ENCODE measurements at places on chromosomes 3 and 15.

DNA sequence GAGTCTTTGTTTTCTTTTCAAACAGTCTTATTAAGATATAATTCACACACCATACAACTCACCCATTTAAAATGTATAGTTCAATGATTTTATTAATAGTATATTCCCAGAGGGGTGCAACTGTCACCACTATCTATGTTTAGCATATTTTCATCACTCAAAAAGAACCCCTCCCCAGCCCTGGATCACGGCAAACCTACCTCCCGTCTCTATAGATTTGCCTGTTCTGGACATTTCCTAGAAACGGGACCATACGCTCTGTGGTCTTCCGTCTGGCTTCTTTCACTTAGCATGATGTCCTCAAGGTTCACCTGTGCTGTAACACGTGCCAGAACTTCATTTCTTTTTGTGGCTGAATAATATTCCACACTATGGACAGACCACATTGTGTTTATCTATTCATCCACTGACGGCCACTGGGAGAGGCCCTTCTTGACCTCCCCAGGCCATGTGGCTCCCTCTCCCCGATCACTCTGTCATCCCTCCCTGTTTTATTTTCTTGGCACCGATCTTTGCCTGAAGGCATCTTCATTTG is 56.4 kb downstream of the IQSEC1 start:
- DNase-seq, result no peak

DNA sequence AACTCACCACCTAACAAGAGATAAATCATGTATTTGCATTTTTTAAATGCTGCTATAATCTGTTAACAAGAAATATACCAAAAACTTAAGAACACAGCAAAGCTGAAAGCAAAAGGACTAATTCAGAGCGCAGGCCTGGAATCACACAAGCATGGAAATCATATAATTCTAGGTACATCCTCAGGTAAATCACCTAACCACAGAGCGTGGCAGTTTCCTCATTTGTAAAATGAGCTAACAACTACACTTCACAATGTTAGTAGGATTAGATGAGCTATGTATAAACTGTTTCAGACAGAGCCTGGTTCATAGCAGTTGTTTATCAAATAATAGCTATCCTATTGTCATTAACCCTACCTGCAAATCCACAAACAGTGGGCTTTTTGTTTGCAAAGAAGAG is 146.4 kb downstream of the ERC2 start:
- no peak for DNase-seq

DNA sequence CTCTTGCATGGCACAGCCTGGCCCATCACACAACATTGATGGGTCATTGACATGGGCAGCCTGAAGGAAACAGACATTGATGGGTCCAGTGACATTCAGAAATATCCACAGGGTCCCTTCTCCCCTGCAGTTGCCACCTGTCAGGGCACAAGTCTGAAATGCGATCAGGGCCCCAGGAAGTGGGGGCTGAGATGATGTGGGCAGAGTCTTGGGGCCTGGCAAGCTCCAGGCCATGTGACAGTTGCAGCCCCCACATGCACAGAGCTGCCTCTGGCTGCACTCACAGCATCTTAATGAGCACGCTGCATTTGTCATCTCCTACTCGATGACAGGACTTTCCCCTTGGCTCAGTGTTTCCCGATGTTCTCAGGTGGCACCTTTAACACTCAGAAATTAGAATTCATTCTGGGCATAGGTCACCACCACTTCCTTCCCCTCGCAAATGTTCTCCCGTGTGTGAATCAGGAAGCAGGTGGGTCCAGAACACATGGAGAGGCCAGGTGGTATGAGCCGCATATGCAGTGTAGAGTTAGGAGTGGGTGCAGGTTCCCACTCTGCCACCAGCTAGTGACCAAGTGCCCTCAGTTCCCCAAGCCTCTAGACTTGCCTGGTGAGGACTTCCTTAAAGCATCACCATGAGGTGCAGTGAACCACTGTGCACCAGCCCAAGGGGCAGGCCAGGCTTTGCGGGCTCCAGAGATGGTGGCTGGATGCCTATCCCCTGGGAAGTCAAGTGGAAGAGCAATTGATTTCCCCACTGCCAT is 1.6 kb upstream of the TXNRD3 start:
- no peak for DNase-seq

DNA sequence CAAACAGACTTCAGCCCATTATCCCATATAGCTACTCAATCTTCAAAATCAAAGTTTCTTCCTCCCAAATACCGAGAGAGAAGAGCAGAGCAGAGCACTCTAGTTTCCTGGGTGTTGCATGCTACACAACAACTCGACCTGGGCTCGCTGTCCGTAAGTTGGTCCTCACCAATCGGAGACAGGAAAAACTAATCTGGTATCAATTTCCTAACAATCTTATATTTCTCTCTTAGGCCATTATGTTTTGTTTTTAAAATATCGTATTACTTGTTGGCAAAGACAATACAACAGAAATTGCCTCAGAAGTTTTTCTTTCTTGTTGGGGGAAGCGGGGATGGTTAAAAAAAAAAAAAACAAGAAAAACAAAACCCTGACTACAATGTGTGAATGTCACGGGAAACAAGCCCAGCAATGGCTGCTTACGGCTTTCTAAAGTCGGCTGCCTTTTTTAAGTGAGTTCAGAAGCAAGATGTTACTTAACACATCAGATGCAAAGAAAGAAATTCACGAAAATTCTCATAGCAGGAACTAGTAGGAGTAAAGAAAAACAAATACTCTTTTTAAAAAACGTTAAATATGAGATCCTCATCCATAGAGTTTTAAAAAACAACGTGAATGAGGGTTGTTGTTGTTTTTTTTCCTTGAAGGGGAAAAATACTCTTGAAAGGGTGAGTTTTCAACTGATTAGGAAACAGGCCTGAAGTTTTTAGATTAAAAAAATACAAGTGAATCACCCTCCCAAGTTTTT is 1.9 kb downstream of the VGLL4 start:
- peak; percentile 35 for DNase-seq

DNA sequence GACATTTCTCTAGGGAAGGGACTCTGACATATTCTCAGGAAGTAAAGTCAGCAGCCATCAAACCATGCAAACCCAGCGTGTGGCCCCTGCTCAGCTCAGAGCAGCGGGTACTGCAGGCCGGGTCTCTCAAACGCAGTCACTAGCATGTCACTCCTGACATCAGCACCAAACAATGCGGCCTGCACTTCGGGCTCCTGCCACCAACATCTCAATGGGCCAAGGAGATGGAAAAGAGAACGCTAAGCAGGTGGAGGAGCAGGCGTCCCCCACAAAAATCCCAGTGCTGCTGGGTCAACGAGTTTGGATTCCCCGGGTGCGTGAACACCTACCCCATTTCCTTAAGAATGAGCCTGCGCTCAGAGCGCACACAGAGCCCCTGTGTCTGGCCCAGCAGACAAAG is 9.9 kb upstream of the SPTBN5 start:
- no peak for DNase-seq

GRCh38 chr15:82100111-82100929 is 54.5 kb upstream of the MEX3B start:
- no peak for DNase-seq

DNA sequence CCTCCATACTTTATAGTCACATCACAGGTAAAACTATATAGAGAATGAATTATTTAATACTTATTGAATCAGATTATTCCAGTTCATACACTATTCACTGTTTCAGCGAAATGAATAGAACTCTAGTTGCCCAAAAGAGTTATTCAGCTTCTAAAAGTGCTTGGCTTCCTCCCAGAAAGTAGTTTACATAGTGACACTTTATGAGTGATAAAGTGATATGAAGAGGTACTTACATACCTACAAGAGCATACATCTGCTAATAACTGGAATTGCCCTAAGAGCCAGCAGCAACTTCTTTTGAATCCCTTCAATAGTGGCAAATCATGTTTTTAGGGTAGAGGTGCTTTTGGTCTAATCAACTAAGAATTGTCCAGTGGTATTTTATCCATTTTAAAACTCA is 635.1 kb upstream of the AGTR1 start:
- DNase-seq, result no peak

GRCh38 chr3:8182904-8183303 is 318.7 kb upstream of the LMCD1 start:
- DNase-seq, result no peak

GRCh38 chr3:42130329-42131070 is 39.3 kb downstream of the TRAK1 start:
- no peak for DNase-seq

GRCh38 chr15:32007355-32007960 is 22.9 kb upstream of the CHRNA7 start:
- no peak for DNase-seq

DNA sequence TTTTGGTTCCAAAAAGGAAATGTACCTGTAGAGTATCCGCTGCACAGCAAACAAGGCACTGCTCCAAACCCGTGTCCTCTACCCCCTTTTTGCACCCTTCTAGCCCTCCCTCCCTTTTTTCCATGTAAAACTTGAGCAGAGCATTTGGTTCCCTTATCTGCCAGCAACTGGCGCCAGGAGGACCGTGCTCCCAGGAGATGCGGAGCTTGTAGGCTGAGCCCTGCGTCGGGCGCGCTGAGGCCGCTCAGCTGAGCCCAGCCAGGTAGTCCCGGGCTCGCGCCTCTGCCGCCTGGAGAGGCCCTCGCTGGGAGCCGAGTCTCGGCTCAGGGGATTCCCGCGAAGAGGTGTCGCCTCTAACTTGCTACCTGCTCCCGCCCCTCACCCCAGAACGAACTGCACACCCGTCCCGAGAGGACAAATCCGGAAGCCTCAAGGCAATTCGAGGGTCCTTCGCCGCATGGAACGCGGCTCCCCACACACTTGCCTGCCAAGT is 575 bp downstream of the TRPM7 start:
- peak; percentile 87 for DNase-seq

DNA sequence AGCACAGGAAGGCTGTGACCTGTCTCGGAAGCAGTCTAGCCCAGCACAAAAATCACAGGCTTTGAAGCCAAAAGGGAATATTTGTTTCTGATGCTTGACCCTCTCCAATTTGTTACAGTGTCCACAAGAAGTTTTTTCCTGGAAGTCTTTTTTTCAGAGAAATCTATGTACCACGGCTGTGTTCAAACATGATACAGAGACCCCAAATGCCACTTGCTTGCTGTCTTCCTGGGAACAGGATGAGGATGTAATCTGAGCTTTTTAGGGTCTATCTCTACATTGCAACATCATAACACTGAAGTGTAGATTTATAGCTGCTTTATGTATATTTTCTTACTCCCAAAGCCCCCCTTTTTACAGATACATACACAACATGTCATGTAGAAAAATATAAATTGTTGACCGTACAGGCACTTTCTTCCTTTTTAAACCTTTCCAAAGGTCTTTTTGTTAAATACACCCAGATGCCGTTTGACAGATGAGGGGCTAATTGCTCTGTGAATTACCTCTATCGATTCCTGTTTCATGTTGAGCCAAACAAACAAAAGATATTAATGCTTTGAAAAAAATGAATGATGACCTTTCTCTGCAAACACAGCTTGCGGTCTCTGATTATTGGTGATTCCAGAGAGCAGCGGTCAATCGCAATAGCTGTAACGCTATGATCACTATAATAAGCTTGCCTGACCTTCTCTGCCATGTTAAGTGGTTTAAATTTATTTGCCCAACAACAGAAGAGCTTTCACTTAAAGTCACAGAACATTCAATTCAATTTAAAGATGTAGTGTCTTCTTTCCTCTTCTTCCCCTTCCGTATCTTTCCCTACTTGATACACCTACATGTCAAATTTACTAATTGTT is 875.9 kb upstream of the NR2F2 start:
- DNase-seq, result no peak

DNA sequence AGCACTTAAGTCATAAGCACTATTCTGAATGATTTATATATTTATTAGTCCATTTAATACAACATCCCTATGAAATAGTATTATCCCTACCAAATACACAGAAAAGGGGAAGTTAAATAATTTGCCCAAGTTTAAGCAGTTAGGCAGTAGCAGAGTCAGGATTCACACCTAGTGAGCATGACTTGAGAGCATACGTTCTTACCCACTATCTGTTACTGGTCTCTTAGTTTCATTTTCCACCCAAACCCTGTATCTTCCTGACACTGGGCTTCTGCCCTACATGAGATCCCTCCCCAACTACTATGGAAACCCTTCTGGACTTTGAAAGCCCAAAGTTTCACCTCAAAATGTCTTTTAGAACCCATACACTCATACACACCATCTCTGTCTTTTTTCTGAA is 4.4 kb upstream of the ATOSA start:
- no peak for DNase-seq

DNA sequence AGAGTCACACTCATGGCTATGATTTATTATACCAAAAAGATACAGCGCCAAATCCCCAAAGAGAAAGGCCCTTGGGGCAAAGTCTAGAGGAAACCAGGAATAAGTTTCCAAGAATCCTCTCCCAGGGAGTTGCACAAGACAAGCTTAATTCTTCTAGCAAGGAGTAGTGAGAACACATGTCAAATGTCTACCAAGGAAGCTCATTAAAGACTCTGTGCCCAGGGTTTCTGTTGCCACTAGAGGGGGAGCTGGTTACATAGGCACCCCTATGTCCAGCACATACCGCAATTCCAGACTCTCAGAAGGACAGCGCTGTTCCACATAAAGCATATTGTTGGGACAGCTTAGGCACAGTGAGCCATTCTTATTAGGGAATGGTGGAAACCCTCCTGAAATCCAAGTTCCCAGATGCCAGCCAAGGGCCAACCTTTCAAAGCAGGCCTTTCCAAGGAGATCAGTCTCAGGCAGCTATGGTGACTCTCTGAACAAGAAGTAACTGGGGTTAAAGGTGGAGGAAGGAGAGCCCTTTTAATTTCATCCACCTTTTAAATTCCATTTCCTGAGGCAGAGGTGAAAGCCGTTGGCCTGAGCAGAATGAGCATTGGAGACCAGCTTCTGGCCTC is 194.2 kb downstream of the UACA start:
- no peak for DNase-seq

- no peak for DNase-seq
Observed at GRCh38 chr15:89768071-89768500, 8.0 kb upstream of the MESP2 start.

- no peak for DNase-seq
Observed at GRCh38 chr15:71798641-71799040, 11.7 kb upstream of the NR2E3 start.

GRCh38 chr3:149414557-149415231 is 37.2 kb upstream of the TM4SF1 start:
- no peak for DNase-seq

DNA sequence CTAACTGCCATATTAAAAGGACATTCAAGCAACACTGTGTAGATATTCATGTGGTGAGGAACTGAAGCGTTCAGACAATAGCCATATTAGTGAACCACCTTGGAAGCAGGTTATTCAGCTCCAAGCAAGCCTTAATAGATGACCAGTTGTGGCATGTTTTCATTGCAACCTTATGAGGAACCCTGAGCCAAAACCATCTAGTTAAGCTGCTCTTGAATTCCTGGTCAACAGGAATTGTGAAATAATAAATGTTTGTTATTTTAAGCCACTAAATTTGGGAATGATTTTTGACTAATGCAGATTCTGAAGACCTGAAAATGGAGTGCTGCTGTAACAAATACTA is 73.0 kb downstream of the SPRED1 start:
- DNase-seq, result no peak
